Activated gamma-delta T cell treated with Interleukin-2 at 50 U/mL for 16 hours (primary cell): ENCODE measurements at places on chromosomes 3 and 15.
A peak's percentile ranks its signal among the peaks of the same experiment; 100 is the strongest.

GRCh38 chr3:75295013-75295412, 369.1 kb upstream of the FRG2C start:
- DNase-seq: no peak

- no peak for DNase-seq
Observed at GRCh38 chr3:21551019-21551418, 200.0 kb downstream of the ZNF385D start.

DNA sequence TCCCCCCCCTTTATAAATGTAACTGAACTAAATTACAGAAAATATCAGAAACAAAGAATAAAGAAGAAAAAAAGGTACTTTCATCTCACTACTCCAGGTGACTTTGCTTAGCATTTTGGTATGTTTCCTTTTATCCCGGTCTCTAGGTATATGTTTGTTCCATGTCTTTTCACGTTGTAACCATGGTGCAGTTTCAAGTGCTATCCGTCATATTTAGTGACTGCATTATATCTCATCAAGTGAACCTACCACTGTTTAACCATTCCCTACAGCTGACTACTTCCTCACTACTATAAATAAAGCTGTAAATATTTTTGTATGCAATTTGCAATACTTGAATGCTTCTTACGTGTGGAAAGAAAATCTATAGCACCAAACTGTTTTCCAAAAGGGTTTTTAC, 2.2 kb downstream of the BTBD1 start:
- no peak for DNase-seq

- DNase-seq: no peak
Observed at GRCh38 chr3:115932807-115933206, 309.5 kb downstream of the GAP43 start.

DNA sequence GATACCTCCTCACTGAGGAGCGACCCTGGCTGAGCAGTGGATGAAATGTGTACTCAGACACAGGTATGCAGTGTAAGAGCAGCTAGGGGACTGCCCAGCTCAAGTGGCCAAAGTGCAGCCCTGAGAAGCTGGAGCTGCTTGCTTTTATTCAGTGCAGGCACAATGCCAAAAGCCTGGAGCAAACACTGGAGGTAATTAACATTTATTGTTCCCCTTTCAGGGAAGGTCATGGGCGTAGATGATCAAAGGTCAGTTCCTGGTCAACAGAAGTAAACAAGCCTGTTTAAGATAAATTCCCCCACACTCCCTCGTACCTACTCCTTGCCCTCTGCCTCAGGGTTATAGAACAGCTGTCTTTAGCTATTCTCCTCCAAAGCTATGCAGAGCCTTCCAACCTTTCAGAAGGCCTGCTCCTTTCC, 17.5 kb downstream of the PLA2G4F start:
- DNase-seq: no peak

DNA sequence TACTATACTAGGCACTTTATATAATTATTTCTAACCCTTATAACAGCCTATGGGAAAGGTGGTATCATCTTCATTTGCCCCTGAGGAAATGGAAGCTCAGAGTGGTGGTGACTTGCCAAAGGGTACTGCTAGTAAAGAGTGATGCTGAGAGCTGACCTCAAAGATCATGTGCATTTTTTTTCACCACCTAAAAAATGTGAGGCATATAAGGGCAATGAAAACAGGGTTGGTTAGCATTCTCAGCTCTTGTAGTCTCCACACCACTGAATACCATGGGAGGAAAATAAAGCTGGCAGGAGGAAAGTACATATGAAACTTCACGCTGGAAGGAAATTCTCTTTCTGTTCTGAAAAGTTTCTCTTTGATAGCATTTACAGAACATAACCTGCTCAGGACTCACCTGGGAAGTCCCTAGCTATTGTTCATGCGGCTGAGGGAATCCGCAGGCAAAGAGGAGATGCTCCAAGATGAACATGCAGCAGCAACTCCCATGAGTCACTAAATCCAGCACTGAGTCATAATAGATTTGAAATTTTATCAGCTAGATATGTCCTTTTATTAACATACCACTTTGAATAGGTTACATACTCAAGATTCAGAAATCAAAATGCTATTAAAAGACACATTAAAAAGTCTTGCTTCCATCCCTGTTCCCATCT, 17.3 kb downstream of the FAIM start:
- DNase-seq: no peak

DNA sequence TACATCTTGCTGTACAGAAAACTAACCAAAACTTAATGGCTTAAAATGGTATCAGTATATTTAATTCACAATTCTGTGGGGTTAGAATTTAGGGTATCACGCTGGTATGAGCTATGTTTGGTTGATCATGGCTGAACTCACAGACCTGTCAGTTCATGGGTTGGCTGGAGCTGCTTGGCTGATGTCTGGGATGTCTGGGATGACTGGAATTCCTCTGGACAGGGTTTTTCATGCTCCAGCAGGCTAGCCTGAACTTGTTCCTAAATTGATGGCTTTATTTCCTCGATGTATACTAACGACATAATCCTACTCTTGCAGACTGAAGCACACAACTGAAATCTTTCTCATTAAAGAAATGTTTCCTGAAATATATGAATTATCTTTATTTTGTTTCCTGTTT, 338.9 kb upstream of the GBE1 start:
- no peak for DNase-seq

- no peak for DNase-seq
Observed at GRCh38 chr15:47944637-47945288, 176.0 kb upstream of the SLC24A5 start.

DNA sequence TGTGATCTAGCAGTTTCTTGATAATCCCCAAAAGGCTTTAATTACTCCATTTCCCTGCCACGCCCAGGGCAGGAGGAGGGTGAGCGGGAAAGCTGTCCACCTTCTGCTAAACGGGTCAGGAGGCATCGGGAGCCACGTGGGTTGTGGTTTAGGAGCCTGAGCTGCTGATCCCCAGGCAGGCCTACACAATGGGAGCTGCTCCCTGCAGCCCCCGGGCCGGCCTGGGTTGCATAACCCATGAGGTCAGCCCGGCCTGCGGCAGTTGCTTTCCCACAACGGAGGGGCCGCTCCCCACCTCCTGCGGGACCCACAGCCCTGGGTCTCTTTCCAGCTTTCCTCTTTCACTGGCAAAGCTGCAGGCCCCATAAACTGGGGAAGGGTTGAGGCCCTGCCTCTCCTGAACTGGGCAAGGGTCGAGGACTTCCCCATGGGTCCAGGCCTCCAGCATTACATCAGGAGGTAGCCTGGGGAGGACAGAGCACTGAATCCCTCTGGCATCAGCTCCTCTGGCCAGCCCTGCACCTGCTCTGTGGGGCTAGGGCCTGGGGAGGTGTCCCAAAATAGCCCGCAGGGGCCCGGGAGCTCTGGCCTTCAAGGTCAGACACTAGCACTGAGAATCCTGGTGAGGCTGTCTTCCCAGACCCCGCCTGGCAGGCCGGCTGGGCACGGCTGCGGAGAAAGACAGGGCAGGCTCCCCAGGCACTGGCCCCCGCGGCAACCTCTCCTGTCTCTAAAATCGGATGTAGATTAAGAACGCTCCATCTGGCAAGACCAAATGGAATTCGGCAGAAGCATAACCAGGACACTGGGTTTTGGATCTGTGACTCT, 47.3 kb downstream of the ZDHHC19 start:
- no peak for DNase-seq

DNA sequence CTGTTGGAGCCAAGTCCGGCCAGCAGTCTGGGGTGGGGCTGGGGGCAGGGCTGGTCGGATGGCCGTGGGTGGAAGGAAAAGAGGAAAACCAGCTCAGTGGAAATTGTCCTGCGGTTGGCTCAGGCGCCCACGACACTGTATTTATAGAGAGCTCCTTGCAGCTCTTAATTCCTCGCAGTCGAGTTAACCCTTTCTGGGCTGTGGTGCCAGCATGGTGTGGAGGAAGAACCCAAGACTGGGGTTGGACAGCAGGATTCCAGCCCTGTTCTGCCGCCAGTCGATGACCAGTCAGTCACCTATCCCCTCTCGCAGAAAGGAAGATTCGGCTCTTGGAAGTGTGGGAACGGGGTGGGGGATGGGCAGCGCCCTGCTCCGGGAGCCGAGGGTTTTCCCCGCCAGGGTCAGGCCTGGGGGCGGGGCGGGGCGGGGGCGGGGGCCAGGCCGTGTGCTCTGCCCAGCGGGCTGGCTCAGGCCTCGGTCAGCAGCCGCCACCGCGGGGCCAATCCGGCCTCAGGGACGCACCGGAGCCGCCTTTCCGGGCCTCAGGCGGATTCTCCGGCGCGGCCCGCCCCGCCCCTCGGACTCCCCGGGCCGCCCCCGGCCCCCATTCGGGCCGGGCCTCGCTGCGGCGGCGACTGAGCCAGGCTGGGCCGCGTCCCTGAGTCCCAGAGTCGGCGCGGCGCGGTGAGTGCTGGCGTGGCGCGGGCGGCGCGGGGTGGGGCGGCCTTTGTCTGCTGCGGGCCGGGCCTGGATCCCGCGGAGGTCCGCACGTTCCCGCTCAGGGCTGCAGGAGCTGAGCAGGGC, at the start of gene CD276:
CD276 (plus strand) TSS at position 607 of the 804 bp plus-strand sequence. CDS start 15,257 bp downstream, outside the sequence.
- no peak for DNase-seq

- no peak for DNase-seq
Observed at GRCh38 chr3:114499976-114500375, 206.1 kb downstream of the TIGIT start.

GRCh38 chr15:70741677-70742293, 21.6 kb downstream of the UACA start:
- no peak for DNase-seq

GRCh38 chr3:160641665-160642309, 35.2 kb upstream of the ARL14 start:
- DNase-seq: no peak

DNA sequence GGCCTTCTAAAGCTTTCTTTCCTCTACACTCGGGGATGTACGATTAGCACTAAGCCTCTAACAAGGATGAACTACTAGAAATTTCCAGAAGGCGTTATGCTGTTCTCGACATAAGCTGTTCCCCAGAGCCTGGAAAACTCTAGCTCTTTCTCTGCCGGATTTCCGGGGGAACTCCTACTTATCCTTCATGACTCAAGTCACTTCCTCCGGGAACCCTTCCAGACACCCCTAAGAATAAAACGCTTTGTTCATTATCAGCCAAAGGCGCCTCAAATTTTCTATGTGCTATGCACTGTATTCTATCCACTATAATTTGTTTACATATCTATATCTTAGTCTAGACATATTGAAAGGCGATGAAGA, 455 bp upstream of the SNAP23 start:
- peak; percentile 11 for DNase-seq

- DNase-seq: no peak
Observed at GRCh38 chr3:13781417-13781816, 98.5 kb downstream of the WNT7A start.

- no peak for DNase-seq
Observed at GRCh38 chr3:46908986-46909534, 31.5 kb downstream of the PTH1R start.

GRCh38 chr3:105656651-105657504, 211.9 kb downstream of the CBLB start:
- DNase-seq: no peak

DNA sequence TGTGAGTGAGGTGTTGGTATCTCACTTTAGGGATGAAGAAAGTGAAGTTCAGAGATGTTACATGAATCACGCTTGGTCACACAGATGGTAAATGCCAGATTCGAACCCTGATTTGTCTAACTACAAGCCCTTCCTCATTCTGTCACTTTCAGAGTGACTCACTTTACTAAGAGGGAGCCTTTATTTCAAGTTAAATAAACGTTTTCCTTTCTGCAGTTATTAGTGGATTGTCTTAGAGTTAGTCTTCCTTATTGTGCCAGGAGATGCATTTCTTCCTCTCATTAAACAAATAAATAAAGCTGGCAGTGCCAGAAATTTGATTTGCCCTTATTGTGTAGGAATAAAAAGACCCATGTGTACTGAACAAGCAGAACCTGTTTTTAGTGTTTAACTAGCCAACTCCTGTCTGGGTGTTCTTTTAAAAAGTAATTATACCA, 162.5 kb downstream of the AKAP13 start:
- DNase-seq: no peak

DNA sequence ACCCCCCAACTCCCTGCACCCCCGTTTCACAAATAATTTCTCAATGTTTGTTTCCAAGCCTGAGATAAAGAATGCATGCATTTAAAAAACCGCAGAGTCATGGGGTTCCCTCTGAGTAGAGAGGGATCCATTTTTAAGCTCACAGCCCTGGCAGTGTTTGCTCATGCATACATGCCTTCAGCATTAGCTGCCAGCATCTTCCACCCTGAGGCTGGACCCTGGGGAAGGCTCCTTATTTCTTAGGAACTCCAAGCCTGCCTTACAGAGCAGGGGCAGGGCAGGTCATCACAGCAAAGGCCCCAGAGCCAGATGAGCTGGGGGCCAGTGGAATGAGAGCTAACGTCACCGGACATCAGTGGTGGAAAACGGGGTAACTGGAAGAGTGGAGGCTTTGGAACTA, 31.3 kb downstream of the TLE3 start:
- DNase-seq: no peak

DNA sequence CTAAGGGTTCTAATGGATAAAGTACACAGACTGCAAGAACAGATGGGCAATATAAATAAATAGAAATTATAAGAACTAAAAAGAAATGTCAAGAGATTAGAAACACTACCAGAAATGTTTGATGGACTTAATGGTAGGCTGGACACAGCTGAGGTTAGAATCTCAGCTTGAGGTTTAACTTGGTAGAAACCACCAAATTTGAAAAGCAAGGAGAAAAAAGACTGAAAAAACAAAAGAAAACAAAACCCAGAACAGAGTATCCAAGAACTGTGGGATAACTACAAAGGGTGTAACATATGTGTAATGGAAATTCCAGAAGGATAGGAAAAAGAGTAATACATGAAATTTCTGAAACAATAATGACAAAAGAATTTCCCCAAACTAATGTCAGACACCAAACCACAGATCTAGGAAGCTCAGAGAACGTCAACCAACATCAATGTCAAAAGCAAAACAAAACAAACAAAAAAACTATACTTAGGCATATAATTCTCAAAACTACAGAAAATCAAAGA, 35.0 kb downstream of the RFX7 start:
- DNase-seq: no peak

GRCh38 chr3:16151109-16151508, 23.4 kb upstream of the GALNT15 start:
- DNase-seq: no peak

GRCh38 chr3:150761831-150762661, 923 bp downstream of the SIAH2 start:
- DNase-seq: peak; percentile 17

DNA sequence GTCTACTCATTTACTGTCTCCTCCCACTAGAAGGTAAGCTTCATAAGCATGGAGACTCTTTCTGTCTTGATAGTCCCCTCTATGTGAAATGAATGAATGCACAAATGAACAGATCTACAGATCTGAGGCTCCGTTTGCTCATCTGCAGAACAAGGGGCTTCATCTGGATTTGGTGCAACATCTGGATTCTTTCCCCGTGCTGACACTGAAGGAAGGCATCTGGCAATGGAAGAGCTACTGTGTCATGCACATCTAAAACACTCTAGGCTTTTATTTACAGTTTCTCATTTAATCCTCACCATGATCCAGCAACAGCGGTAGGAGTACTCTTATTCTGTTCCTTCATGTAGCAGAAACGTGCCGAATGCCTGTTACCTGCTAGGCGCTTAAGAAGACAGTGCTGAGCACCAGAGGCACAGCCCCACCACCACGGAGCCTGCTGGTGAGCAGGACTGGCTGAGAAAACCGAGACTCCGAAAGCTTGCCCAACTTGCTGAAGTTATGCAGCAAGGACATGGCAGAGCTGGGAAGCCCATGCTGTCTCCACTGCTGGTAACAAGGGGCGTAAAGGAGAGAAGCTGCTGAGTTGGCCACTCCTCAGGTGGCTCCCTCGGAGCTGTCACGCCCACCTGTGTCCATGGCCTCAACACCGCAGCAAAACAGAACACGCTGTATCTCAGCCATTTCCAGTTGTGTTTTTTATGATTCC, 31.1 kb downstream of the LSM3 start:
- DNase-seq: no peak
